ENCODE measurements at places on chromosomes 1 and 21.

- DNase-seq = no peak
Measured at GRCh38 chr21:35819134-35819533, 241.2 kb downstream of the SETD4 start.

DNA sequence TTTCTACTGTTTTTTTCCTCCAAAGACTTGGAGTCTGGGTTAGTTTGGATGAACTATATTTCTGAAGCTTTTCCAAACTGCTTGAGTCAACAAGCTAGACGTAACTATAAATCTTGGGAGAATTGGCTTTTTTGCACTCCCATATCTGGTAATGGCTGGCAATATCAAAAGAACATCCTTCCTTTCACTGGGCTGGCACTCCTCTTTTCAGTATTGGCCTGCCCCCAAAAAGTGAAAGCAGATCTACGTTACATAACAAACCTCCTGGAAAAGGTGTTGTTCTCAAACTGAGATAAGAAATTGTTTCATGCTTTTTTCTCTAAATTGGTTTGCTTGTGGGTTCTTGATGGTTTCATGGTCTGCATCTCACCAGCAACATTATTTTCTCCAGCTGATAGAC is 499.3 kb downstream of the NEGR1 start:
- no peak for DNase-seq

GRCh38 chr1:228478912-228479711 is 8.1 kb upstream of the RNF187 start:
- no peak for DNase-seq

- DNase-seq = no peak
Measured at GRCh38 chr1:183885142-183885735, 80.3 kb downstream of the RGL1 start.

GRCh38 chr1:246295968-246296367 is 211.1 kb downstream of the SMYD3 start:
- peak; percentile 62 for DNase-seq

DNA sequence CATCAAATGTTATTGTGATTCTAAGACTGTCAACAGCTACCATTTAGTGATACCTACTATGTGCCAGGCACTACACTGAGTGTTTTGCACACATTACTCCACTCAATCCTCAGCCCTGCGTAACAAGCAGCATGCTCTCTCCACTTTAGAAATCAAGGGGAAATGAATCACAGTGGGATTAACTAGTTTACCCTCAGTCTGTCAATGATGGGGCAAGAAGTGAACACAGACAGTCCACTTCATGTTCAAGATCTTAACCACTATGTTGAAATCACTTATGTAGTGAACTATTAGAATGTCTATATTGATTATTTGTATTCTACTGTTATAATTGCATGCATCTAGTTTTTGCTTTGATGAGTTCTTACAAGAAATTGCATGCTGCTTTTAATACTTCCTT is 165.3 kb downstream of the LTN1 start:
- DNase-seq = peak; percentile 63

GRCh38 chr1:20349561-20349960 is 58.9 kb downstream of the VWA5B1 start:
- no peak for DNase-seq

GRCh38 chr1:20602851-20603450 is 14.1 kb downstream of the CDA start:
- peak; percentile 90 for DNase-seq

DNA sequence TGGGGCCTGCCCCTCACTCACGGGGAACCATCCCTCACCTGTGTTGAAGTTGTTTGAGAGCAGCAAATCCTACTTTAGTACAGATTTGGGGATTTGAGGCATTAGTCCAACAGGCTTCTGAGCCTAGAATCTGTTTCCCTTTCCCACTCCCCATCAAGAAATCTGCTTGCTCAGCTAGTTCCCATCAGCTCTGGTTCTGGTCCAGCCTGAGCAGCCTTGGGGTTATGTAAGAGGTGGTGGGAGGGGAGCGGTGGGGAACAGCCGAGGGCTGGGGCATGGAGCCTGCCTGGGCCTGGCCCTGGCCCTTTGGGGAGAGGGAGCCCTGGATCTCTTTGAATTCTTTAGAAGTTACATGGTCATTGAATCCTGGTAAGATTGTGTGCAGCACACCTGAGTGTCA is 4.1 kb downstream of the GSTM5 start:
- DNase-seq = no peak

GRCh38 chr1:156194300-156194652 is 372 bp downstream of the SLC25A44 start:
- peak; percentile 10 for DNase-seq

- DNase-seq = no peak
Measured at GRCh38 chr1:210394281-210394821, 65.6 kb downstream of the HHAT start.

- DNase-seq = no peak
Measured at GRCh38 chr1:224675590-224675989, 59.5 kb downstream of the CNIH3 start.

Measured in epithelial cell of esophagus (primary cell).